Stimulated activated CD8-positive, alpha-beta memory T cell treated with anti-CD3 and anti-CD28 coated beads, Interleukin-15, amount 100 ng/mL, for 1 hour (primary cell): ENCODE measurements at places on chromosomes 7 and 10.
A peak's percentile ranks its signal among the peaks of the same experiment; 100 is the strongest.

GRCh38 chr10:1148855-1149605 lies 92.8 kb downstream of the WDR37 start:
- no peak for DNase-seq

GRCh38 chr10:69633673-69634635 lies 3.9 kb downstream of the FAM241B start:
- no peak for DNase-seq

DNA sequence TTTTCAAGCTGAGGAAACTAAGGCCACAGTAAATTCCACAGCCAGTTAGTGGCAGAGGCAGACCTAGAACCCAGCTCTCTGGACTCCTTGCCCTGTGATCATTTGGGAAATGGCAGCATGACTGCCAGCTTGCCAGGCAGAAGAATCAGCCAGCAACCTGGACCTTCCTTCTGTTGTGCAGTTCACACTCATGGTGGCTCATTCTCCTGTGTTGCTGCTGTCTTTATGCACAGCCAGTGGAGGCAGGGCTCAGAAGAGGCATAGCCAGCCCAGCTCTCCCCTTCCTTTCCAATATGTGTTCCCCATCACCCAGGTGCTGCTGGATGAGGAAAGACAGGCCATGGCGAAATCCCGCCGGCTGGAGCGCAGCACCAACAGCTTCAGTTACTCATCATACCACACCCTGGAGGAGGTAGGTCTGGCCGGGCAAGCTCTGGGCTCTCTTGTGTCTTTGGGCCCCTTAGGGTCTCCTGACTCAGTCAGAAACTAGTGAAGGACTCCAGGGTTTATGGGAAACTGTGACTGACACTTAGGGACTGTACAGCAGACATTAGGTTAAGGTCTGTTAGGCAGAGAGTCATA lies 14.8 kb downstream of the CPA5 start:
- no peak for DNase-seq

- no peak for DNase-seq
These were observed 1.1 kb downstream of the TMEM196 start for GRCh38 chr7:19772306-19772705.

- DNase-seq: no peak
These were observed 55.2 kb upstream of the DDC start for GRCh38 chr7:50620433-50620832.

- DNase-seq: no peak
These were observed 19.2 kb upstream of the TTYH3 start for GRCh38 chr7:2612445-2613097.

- DNase-seq: peak; percentile 26
These were observed 473 bp downstream of the ADCK2 start for GRCh38 chr7:140673063-140673773.

- no peak for DNase-seq
These were observed 11.6 kb downstream of the EN2 start for GRCh38 chr7:155469311-155470185.

- DNase-seq: no peak
These were observed 145.7 kb downstream of the RNF216 start for GRCh38 chr7:5635461-5636445.

DNA sequence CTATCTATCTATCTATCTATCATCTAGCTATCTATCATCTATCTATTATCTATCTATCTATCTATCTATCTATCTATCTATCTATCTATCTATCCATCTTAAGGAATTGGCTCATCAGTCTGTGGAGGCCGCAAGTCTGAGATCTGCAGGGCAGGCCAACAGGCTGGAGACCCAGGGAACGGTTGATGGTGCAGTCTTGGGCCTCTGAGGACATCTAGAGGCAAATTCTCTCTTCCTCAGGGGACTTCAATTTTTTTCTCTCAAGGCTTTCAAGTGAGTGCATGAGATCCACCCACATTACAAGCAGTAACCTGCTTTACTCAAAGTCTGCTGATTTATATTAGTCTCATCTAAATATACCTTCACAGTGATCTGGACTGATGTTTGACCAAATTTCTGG lies 197.0 kb downstream of the GLRX3 start:
- no peak for DNase-seq

DNA sequence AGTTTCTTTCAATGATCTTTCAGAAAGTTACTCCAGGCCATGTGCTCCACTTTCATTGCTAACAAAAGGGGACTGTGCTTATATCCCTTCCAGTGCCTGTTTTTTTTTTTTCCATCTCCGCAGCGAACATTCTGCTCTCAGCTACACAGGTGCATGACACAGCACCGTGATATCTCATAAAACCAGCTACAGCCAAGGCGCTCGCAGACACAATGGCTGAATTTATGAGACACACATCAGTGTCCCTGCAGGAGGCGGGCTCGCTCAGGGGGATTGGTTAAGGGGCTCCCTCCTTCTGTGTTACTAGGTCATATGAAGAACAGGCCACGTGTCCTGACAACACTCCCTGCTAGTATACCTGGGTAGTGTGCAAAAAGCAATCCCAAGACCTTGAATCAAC lies 245.5 kb downstream of the SKAP2 start:
- no peak for DNase-seq

GRCh38 chr10:29144126-29144525 lies 144.7 kb upstream of the LYZL1 start:
- no peak for DNase-seq

- no peak for DNase-seq
These were observed 68.5 kb downstream of the PTPRN2 start for GRCh38 chr7:158518980-158519632.

DNA sequence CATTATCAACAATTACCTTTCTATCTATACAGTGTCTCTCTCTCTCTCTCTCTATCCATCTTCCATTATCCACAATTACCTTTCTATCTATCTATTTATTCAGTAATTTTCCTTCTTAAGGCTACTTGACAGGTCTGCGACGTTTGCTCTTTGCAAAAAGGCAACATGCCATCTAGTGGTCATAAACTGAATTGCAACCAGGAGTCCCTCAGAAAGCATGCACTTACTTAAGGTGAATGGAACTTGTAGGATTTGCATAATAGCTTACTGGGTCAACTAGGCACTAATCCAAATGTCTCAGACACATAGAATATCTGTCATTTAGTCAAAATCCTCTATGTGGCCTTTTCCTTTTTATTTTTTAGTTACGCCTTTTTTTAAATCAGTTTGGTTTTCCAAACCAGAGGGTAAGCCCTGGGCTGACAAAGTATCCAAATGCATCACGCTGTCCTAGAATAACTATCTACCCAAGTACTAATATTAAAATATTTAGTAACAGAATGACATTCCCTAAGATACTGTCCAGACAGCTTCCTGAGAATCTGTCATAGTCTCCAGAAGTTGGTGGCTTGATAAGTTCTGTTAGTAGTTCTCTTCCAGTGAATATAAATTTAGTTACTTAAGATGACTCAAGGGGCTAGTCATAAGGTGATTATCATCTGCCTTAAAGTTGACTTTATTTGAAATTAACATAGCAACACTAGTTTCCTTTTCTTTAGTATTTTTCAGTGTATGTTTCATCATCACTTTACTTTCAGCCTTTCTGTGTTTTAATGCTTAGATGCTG lies 208.3 kb downstream of the PPP1R3A start:
- DNase-seq: no peak

- no peak for DNase-seq
These were observed 514 bp downstream of the NHLRC2 start for GRCh38 chr10:113854761-113855588.

DNA sequence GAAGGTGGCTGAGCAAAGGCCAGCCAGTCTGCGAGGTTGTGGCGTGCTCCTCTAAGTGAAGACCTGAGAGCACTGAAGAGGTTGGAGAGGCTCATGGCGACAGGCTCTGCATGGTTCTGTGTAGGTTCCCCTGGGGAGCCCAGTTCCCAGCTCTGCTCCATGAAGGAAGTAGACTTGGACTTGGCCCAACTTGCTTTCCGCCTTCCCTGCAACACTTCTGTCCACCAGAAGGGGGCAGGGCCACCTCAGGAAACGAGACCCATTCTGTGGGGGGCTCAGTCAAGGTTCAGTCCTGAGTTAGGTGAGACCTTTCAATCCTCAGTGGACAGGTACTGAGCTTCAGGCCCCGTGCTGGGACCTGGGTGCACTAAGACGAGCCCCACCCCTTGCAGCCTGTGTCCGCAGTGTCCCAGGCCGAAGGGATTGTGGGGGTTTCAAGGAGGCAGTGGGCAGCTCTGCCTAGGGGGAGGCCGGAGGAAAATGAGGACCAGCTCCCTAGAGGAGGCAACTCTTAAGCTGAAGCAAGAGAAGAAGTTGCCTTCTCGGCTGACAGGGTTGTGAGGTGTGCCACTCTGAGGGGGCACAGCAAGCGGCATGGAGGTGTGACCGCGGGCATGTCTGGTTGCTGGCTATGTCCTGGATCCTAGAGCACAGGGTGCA lies 15.0 kb upstream of the PCBD1 start:
- no peak for DNase-seq

GRCh38 chr10:132065491-132066105 lies at the start of gene JAKMIP3:
Gene JAKMIP3, plus strand, starts transcription at chr10:132065946. Its CDS starts 38,863 bp downstream, at chr10:132104809.
- DNase-seq: no peak

GRCh38 chr7:121178869-121179497 lies 149.8 kb upstream of the WNT16 start:
- DNase-seq: no peak

GRCh38 chr7:69823151-69823744 lies 225.0 kb downstream of the AUTS2 start:
- DNase-seq: no peak

- no peak for DNase-seq
These were observed 417.2 kb upstream of the C7orf33 start for GRCh38 chr7:148173369-148173768.

- no peak for DNase-seq
These were observed 4.6 kb downstream of the EMX2 start for GRCh38 chr10:117547016-117547715.

DNA sequence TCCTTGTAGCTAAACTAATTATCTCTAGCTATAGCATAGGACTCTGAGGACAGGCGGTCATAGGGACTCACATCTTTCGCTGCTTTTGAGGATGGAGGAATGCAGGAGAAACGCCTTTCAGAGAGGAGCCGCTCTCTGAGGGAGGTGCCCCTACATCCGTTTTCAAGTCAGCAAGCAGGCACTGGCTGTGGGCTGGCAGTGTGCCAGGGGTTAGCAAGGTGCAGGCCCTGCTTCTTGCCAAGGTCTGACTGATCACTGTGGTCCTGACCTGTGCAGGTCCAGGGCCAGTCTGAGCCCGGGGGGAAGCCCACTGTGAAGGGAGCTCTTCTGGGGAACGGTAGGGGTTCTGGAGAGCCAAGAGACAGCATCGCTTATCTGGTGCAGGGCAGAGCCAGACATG lies 89.4 kb downstream of the SH3PXD2A start:
- peak; percentile 55 for DNase-seq

- DNase-seq: no peak
These were observed 89.0 kb downstream of the EMX2 start for GRCh38 chr10:117631276-117632145.

- DNase-seq: no peak
These were observed 148.8 kb downstream of the FAM107B start for GRCh38 chr10:14625765-14626525.
